ENCODE measurements at places on chromosomes 1 and 21. TPM values are rescaled to one million over a fixed set of nuclear protein-coding genes. Genes with fewer than 3 reads are reported as not detected.

BMP8A gene
- 0.12 TPM for total RNA-seq

UBXN10 gene
- 0.43 TPM for total RNA-seq

DNA sequence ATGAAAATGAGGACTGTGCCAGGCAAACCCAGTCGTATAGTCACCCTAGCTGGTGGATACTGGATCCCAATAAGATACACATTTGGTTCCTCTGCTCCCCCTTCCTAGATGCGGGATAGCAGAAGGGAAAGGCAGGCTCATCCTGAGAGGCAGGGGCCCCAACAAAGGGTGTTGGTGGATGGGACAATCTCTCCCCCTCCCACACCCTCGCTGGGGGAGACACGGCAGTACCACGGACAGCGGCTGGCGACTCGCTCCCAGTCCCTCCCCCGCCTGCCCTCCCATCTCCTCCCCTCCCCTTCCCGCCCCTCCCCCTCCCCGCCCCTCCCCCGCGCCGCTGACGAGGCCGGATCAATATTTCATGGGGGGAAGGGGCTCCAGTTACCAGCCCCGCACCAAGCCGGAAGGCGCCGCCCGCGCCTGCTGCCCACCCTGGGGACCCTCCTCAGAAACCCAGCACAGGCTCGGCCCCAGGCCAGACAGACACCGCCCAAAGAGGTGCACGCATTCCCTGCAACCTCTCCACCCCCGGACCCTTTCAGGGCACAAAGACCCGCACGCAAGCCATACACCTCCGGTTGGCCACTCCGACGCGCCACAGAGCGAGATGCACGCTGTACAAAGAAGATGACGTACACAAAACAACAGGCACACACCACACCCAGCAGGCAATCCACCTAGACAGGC lies 11.5 kb downstream of the RIMS3 start:
- peak; percentile 90 for DNase-seq

- DNase-seq: peak; percentile 18
These were observed 5.0 kb downstream of the RAP1GAP start for GRCh38 chr1:21663951-21664805.

- no peak for DNase-seq
These were observed 259.1 kb downstream of the TGFB2 start for GRCh38 chr1:218604217-218604616.

GRCh38 chr1:160637821-160638539 lies 8.9 kb downstream of the SLAMF1 start:
- DNase-seq: no peak

- DNase-seq: no peak
These were observed 42.1 kb upstream of the ARHGAP29 start for GRCh38 chr1:94279462-94279861.

GRCh38 chr1:91526496-91526895 lies 25.8 kb downstream of the CDC7 start:
- no peak for DNase-seq
